ENCODE measurements at places on chromosomes 3 and 15.

- no peak for DNase-seq
These were observed 25.9 kb downstream of the TLE3 start for GRCh38 chr15:70071799-70072198.

- no peak for DNase-seq
These were observed 38.7 kb upstream of the SKOR1 start for GRCh38 chr15:67786646-67787045.

- DNase-seq = no peak
These were observed 253.6 kb upstream of the MRPL3 start for GRCh38 chr3:131756405-131756804.

DNA sequence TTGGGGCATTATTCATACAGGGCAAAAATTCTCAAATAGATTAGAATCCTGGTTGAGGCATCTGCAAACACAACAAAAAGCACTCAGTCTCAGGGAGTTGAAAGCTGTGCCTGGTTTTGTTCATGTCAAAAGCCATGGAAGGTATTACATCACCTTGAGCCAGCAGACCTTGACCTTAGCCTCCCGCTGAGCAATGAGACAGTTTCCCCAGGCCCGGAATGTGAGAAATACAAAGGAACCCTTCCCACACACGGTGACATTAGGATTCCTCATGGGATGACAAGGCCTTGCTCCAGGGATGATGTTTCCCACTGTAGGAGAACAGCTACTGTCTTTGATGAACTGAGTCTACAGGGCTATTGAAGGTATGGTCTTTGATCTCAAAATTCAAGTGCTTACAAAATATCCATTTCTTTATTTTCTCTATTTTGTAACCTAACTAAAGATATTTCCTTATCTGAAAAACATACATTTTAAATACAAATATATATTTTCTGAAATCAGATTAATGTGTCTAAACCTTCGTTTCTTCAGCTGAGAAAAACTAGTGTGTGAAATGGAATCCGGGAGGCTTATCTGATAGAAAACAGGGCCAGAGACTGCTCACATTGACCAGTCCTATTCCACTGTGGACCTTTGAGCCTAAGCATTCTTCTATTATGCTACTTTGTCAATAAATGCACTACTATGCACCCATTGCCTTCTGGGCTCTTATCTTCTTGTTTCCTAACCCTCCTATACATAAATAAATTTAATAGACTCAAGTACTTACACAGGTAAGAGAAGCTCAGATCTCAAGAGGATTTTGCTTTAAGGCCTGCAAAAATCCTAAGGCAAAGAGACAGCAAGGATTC, 298.2 kb downstream of the KBTBD8 start:
- DNase-seq = no peak

- no peak for DNase-seq
These were observed 26.4 kb upstream of the TSPAN3 start for GRCh38 chr15:77097248-77097721.

GRCh38 chr15:78242128-78242527, 7.8 kb upstream of the ACSBG1 start:
- peak; percentile 7 for DNase-seq

- DNase-seq = no peak
These were observed 293.1 kb upstream of the CHRM5 start for GRCh38 chr15:33675246-33675645.

- DNase-seq = no peak
These were observed 76.8 kb downstream of the ZPLD1 start for GRCh38 chr3:102511639-102512038.

DNA sequence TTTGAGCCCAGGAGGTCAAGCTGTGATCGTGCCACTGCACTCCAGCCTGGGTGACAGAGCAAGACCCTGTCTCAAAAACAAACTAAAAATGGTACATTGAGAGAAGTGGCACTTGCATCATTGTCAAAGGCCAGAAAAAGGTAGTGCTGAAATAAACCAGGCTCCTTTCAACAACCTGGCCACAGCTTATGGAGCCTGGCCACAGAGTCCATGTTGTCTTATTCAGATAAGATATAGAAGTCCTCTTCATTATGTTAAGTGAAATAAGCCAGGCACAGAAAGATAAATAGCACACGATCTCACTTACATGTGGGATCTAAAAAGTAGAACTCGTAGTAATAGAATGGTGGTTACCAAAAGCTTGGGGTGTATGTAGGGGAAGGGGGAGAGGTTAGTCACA, 34.8 kb downstream of the EMC4 start:
- no peak for DNase-seq

DNA sequence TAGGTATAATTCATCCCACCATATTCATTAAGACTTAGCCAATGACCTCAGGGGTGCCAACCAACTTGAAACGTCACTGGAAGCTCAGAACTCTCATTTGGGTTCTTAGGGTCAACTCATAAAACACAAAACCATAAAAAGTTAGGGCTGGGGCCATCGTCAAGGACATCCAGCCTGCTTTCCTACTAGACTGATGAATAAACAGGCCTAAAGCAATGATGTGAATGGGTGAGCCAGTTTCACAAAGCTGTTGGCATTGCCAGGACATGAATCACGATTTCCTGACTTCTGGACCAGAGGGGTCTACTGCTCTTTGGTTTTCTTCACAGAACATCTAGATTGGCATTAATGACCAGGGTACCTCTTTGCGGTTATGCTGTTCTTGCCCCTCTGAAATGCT, 64.7 kb downstream of the EOMES start:
- no peak for DNase-seq

GRCh38 chr15:90184786-90185704, 16.1 kb upstream of the SEMA4B start:
- peak; percentile 12 for DNase-seq

All from NCI-H1694 treated with DMSO at 0.1 percent for 48 hours (cell line).